Forelimb muscle (tissue), 1 donor: ENCODE measurements at places on chromosomes 11 and 22.

DNA sequence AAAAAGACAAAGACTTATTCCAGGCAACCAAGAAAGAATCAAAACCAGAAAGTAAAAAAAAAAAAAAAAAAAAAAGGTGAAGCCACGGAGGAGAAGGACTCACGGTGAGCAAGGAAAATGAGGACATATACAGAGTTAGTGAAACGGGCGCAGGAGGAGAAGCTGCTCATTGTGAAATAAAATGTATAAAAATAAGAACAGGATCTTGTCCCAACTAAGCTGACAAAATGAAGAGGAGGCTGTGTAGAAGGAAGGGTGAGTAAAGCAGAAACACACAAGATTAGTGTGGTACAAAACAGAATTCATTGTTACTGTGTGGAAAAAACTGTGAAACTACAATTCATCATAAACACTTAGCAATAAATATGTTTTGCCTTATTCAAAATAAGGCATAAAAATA lies 7.6 kb downstream of the IL17REL start:
- no peak for DNase-seq

- DNase-seq: no peak
Observed at GRCh38 chr11:17258670-17259069, 17.9 kb upstream of the NUCB2 start.

DNA sequence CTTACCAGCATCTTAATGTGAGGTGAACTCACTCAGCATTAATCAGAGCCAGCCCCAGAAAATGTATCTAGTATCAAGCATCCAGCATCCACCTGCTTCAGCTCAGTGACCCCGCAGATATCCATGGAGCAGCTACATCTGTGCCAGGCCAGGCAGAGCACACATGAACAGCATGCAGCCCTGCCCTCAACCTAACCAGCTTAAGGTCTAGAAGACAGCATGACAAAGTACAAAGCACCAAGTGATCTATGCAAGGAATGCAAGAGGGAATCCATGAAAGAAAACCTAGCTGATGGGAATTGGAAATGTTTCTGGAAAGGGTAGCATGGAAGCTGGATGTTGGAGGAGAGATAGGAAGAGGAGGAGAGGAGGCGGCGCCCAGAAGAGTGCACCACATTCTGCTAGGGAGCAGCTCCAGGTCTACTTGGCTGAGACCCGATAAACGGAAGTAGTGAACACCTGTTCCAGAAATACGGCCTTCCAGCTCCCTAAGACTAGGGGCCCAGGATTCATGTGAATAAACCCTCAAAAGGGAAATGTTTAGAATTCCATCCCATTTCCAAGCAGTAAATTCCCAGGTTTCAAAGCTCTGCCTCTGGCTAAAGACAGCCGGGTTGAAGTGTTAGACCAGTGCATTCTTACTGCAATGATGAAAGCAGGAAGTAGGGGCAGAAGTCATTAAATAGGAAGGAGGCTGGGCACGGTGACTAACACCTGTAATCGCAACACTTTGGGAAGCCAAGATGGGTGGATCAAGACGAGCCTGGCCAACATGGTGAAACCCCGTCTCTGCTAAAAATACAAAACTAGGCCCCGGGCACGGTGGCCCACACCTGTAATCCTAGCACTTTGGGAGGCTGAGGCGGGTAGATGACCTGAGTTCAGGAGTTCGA lies 23.5 kb upstream of the L3MBTL2 start:
- no peak for DNase-seq

GRCh38 chr22:40121461-40121860 lies 56.3 kb upstream of the TNRC6B start:
- no peak for DNase-seq

- no peak for DNase-seq
Observed at GRCh38 chr22:38768036-38768435, 12.2 kb upstream of the SUN2 start.

DNA sequence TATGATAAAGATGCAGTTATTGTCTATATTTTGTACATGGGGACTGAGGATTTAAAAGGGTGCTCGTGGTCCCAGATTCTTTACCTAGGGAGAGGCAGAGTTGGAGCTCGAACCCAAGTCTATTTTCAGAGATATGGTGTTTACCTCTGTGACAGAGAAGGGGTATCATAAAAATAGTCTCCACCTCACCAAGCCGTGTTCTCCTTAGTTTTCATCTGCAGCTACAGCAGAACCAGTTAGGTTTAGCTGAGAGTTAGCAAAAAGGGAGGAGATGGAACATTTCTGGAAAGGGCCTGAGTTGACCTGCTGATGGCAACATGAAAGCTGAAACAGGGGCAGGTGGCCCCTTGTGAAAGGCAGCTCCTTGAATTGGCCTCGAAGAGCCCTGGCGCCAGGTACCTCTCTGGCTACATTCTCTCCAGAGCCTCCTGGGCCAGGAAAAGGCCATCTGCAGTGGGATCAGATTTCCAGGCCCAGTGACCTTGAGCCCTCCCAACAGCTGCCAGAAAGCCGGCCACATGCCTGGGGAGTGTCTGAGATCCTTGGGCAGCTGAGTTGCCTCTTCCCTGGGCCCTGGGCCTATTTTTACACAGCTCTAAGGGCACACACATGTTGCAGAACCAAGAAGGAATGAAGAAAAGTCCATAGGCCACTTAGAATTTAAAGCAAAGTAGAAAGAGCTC lies 136.6 kb downstream of the NAV2 start:
- no peak for DNase-seq

DNA sequence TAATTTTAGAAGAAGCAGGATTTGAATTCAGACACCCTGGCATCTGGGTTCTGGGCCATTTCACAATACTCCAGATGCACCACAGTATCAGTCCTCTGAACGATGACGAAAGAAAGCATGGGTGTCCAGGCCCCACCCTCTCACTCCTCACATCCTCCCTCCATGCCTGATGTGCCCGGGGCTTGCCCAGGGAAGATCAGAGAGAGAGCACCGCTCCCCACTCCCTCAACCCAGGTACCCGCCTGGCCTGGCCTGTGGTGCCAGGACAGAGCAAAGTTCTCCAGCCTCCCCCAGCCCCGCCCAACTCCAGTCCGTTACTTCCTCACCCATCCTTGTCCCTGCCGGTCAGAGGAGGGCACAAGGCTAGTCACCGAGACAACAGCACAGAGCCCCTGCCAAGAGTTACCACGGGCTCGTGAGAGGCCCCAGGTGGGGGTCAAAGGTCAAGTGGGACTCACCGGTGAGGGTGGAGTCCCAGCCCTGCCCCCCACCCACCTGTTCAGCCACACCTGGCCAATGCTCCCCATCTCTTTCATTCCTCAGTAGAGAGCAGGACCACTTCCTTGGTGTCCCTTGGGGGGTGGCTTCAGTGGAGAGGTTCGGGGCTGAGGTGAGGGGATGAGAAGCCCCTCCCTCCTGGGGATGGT lies 8.1 kb downstream of the BCL9L start:
- no peak for DNase-seq

DNA sequence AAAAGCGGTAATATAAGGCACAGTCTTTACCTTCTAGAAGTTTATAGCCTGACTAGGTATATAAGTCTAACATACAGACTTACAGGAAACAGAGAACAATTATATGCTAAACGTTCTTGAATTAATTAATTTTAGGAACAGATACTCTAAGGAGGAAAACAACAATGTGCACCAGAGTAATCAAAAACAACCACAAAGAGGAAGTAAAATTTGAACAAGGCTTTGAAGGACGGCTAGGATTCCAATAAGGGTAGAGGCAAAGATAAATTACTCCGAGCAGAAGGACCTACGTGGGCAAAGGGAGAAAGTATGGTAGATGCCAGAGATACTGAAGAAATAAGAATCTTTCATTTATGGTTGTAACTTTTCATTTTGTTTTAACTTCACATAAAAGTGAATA lies 54.4 kb downstream of the ENTHD1 start:
- no peak for DNase-seq

- DNase-seq: peak; percentile 90
Observed at GRCh38 chr11:60913793-60914632, at the start of gene TMEM109. TMEM109 (plus strand) TSS chr11:60914158; CDS start chr11:60919694, 5,536 bp downstream.
